ENCODE measurements at places on chromosomes 3 and 15.
A peak's percentile ranks its signal among the peaks of the same experiment; 100 is the strongest.

GRCh38 chr15:75891895-75892294, 11.8 kb upstream of the FBXO22 start:
- DNase-seq: peak; percentile 52

DNA sequence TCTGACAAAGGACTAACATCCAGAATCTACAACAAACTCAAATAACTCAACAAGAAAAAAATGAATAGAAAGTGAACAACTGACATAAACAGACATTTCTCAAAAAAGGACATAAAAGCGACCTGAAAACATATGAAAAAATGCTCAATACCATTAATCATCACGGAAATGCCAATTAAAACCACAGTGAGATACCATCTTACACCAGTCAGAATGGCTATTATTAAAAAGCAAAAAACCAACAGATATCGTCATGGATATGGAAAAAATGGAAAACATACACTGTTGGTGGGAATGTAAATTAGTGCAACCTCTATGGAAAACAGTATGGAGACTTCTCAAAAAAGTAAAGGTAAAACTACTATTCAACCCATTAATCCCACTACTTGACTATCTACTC, 53.3 kb downstream of the ZNF385D start:
- DNase-seq: no peak

DNA sequence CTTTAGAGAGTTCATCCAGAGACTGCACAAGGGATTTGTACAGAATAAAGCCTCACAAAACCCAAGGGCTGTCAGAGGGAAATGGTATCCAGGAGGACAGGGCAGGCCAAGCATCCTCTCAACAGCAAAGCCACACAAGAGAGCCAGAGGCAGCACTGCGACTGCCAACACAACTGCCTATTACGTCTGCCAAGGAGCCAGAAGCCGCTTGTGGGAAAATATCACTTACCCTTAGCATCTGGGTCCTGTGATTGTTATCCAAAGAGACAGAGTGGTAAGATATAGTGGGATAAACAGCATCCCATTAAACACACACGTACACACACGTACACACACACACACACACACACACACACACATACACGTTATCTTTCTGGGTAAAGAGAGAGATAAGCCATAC, 618.3 kb upstream of the AGTR1 start:
- no peak for DNase-seq

DNA sequence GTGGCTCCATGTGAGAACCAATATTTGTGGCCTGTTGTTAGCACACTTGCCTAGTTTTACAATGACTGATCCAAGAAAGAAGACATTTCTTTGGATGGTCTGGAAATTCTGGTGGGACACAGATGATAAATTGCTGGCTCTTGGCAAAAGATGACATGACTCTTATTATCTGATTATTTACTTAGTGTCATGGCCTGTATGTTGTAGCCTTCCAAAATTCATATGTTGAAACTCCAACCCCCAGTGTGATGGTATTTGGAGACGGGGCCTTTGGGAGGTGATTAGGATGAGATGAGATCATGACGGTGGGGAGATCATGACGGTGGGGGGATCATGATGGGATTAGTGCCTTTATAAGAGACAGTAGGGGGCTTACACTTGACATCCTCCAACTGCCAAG, 30.0 kb upstream of the AKAP13 start:
- no peak for DNase-seq

- DNase-seq: no peak
These were observed 63.3 kb upstream of the TLE3 start for GRCh38 chr15:70160803-70161565.

DNA sequence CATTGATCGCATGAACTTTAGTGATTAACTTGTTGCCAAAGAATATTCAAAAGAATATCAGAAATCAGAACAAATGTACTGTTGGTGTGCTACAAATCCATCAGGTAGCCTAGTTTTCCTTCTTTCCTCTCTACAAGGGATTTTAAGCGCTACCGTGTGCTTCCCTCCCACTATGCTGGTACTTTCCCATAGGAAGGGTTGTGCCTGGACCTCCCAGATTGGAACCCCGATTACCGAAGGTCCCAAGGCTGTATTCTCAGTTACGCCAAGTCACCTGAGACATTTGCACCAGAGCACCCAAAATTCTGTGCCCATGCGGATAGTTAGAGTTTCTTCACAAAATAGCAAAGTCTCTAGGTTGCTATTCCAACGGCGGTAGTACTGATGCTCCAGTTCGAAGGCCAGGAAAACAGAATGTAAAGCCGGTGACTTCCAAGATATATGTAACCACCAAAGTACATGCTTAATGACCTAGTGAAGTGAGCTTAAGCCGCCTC, 23.4 kb upstream of the GATM start:
- DNase-seq: no peak

DNA sequence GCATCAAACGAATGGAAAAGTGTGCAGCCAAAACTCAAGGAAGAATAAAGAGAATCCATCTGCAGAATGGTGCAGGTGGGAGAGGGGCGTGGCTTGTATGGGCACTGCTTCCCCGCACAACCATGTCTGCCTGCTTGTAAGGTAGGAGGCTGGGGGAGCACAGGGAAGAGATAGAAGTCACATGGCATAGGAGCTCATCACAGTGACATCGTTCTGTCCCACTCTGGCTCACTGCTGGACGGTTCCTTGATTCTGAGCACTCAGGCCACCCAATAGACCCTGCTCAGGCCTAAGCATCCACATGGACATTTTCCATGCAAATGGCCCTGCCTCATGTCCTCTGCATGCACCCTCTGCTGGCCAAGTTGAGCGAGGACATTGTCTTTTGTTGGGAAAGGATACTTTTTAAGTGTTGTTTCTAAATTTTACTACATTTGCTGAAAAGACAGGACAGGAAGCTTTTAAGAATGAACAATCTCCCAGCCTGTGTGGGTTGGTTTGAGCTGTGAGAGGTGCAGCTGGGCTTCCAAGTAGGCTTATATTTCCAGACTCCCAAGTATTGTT, 3.1 kb downstream of the MYLK start:
- DNase-seq: no peak

Measured in RCC 7860 (cell line).